ENCODE measurements at places on chromosomes 13 and 19. TPM values are rescaled to one million over a fixed set of nuclear protein-coding genes. Genes with fewer than 3 reads are reported as not detected.
A peak's percentile ranks its signal among the peaks of the same experiment; 100 is the strongest.

RFPL4AL1 gene
- total RNA-seq, result not detected

TSSK6 gene
- 2.6 TPM for total RNA-seq

KCTD15 gene
- 158 TPM for total RNA-seq

DNA sequence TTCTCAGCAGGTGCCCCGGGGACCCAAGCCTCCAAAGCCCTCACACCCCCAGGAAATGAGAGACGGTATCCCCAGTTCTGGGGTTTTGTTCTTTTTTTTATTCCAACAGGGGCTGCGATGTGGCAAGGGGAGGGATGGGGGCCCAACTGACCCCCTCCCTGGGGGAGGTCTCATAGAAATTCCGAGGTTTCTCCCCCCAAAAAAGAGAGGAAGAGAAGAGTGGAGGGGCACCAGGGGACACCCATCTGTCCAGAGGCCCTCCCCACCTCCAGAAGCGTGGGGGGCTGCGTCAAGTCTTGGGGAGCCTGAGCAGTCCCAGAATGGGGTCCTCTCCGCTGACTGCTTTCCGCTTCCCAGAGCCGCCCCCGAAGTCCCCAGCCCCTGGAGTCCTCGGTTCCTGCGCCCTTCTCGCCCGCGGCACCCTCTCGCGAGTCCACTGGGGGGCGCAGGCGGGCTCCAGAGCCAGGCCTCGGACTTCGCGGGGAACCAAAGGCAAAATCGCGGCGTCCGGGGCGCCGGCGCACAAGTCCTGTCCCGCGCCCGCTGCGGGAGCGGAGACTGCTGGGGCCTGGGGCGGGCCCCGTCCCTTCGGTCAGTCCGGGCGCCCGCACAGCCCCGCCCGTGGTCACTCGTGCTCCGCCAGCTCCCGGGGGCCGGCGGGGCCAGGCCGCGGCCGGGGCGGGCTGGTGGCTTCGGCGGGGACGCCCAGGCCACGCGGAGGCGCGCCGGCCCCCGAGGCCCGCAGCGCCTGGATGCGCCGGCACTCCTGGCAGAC, 4.4 kb upstream of the ATP1A3 start:
- DNase-seq, result peak; percentile 43

DNA sequence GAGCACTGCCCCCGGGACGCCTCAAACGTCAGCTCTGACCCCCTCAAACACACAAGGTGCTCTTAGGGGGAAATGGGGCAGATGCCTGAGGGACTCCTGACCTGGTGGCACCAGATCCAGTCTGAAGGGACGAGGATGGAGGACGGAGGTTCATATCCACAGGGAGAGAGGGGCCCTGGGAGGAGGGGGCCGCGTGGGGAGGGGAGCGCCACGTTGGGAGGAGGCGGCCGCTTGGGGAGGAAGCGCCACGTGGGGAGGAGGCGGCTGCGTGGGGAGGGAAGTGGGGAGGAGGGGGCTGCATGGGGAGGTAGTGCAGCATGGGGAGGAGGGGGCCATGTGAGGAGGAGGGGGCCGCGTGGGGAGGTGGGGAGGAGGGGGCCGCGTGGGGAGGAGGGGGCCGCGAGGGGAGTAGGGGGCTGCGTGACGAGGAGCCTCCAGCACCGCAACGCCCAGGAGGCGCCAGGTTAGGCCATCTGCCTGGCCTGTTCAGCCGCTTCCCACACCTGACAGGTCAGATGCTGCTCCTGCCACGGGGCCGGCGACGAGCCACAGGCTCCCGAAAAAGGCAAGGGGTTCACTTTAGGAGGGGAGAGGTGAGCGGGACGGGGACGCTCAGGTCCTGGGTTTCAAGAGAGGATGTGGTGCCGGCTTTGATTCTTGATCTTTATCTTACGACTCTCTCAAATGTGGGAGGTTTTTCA, 36.7 kb upstream of the C13orf46 start:
- DNase-seq, result no peak

- DNase-seq, result no peak
Measured at GRCh38 chr13:21008026-21008425, 53.4 kb downstream of the LATS2 start.

- no peak for DNase-seq
Measured at GRCh38 chr13:44865722-44866410, 123.4 kb downstream of the NUFIP1 start.

- no peak for DNase-seq
Measured at GRCh38 chr13:75327135-75327510, 154.8 kb downstream of the TBC1D4 start.

GRCh38 chr19:17332677-17333581, 1.7 kb downstream of the ANO8 start:
- DNase-seq, result no peak

DNA sequence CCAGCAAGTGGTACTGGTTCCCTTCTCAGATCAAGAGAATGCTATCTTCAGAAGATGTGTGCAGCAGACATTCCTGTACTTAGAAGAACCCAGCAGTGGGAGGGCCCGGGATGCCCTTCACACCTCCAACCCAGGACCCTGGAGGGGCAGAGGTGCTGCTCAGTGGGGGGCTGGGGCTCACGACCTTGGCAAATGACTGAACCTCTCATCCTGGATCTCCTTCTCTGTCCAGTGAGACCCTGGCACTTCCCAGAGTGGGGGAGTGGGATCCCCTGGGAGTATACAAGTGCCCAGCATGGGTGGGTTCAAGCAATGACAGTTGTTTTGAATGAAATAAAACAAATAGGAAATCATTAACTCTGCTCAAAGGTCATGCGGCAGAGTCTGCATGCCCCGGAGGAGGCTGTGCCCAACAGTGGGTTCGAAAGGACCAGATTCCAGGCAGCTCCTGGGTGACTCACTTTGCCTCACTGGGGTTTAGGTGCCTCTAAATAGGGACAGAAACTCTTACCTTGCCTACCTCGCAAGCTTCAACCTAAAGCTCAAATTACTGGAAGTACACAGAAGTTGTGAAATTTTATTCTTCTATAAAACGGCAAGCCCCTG, 26.9 kb downstream of the GGACT start:
- DNase-seq, result no peak

DNA sequence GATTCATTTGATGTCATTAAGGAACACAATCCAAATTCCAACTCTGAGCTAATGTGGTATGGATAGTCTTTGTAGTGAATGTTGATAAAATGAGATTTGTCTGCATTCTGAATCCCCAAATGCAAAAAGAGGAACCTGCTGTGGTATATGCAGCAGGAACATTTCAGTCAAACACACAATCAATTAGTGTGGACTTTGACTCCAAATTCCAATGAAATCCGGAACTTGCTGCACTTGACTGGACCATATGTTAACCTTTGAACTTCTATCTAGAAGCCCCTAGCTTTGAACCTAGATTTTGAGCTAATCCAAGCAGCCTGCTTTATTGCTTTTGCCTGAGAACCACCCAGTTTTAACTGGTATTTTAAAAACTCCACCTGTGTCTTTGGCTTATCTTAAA, 341.3 kb downstream of the SPRY2 start:
- DNase-seq, result no peak

DNA sequence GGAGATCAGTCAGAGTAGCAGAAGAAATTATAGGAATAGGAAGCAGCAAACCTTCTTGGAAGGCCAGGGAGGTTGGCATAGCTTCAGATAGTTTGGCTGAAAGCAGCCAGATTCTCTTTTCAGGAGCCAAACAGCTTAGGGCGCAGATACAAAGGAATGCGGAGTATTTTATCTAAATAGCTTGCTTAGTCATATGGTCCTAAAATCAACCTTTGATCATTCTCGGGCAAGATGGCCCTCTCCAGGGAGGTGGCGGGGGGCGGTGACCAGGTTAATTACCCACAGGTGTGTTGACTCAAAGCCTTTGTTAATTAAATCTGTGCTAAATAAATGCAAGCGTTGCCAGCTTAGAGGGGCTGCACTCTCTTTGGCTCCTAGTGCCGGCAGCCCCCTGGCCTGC, 12.5 kb upstream of the NCR1 start:
- DNase-seq, result no peak

- DNase-seq, result no peak
Measured at GRCh38 chr13:99059498-99060075, 81.7 kb upstream of the DOCK9 start.

DNA sequence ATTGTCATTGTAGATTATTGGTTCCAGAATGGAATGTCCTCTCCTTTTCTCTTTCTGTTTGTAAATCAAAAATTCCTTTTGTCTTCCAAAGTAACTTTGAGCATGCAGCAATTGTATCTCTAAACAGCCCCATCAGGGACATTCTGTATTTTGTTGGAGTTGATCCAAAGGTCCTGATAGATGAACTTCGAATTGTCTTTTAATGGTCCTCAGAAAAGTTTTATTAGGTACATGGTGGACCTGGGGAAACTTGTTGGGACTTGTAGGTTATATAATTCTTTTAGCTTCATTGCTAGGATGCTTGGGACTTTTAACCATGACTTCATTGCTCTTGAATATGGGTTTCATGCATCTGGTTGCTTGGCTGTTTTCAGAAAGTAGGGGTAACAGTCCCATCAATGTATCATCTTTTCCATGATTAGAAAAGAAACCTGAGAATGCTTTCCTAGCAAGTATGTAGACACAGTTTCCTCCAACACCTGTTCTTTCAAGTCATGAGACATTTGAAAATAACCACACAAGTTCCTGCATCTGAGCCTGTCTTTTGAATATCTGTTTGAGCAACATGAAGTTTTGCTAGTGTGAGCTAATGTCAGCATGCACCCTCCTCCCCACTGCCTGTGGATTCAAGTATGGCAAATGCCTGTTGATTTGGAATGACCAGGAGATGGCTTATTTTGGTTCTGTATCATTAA, 413.1 kb downstream of the KCNRG start:
- DNase-seq, result no peak
